Activated B cell treated with CpG ODN at 0.5 μM for 24 hours (primary cell): ENCODE measurements at places on chromosomes 4 and X.

- DNase-seq = no peak
Measured at GRCh38 chr4:188121530-188121929, 12.1 kb upstream of the TRIML2 start.

DNA sequence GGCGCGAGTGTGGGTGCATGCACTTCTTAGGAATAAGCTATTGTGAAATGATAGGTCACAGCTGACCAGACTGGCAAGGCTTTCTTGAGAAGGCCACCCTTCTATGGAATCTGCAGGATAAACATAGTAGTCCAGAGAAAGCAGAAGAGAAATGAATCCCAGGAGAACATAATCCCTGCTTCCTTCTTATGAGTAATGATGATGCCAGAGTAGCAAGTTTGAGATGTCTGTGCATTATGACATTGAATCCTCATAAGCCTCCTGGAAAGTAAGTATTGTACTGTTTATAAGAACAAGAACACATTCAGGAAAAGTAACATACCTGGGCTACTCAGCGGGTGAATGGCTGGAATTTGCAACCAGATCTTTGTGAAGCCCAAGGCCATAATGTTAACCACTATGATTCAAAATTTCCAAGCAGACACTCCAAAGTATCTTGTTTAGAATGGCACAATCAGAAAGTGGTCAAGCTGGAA lies 272.1 kb upstream of the HS3ST1 start:
- DNase-seq = no peak

GRCh38 chr4:150130933-150131332 lies 52.7 kb downstream of the DCLK2 start:
- no peak for DNase-seq

DNA sequence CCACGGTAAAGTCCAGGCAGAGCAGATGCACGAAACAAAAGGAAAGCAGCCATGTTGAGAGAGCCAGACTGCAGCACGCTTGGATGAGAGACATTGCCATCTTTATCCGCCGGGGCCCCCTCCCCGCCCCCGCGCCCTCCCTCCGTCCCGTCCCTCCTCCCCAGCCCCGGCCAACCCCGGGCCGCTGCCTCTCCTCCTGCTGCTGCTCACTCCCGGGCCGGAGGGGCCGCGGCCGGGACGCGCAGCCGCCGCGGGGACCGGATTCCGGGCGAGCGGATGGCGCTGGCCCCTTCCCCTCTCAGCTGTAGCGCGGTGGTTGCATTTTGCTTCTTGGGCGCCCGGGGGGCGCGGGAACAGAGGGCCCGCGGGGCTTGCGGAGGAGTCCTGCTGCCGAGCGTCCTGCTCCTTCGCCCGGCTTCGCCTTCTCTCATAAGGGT lies 542 bp downstream of the RNF150 start:
- DNase-seq = peak; percentile 16
